Left renal cortex interstitium (tissue), 4 donors: ENCODE measurements at places on chromosomes 3 and 15. TPM values are rescaled to one million over a fixed set of nuclear protein-coding genes. Genes with fewer than 3 reads are reported as not detected.

GRCh38 chr3:42653303-42653559, 266 bp upstream of the ZBTB47 start:
- DNase-seq, result no peak

DNA sequence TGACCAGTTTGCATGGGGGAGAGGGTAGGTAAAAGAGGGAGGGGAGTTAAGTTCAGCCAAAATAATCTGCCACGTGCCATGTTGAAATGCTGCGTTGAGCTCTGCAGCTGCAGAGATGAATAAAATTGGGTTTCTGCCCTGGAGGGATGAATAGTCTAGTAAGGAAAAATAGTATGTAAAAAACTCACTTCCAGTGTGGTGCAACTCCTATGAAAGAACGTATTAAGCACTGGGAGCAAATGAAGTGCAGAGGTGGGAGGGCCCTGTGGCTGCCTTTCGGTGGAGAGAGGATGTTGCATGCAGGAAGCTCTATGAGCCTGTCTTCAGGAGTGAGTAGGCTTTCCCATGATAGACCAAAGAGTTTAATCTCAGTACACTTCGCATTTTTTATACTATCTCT, 8.6 kb downstream of the CEP63 start:
- no peak for DNase-seq

DNA sequence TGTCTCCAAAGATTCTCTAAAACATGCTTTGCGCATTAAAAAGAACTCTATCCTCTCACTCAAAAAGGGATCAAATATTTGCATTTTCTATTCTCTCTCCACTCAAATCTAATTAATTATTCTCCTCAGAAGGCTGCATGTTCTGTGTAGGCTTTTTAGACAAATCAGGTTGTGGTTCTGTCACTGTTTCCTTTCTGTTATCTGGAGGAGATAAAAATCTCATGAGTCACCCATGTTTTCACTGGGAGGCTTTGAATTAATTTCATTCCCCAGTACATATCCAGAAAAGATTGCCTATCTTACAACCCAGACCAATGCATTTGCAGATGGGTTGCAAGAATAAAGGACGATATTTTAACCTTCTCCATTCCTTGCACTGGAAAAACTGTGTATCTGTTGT, 446.5 kb downstream of the GRM7 start:
- no peak for DNase-seq

The CHRNA5 gene
- polyA plus RNA-seq, result 6.3 TPM

The FRG2C gene
- 0.05 TPM for polyA plus RNA-seq
